ENCODE measurements at places on chromosomes 12 and 14.
A peak's percentile ranks its signal among the peaks of the same experiment; 100 is the strongest.

DNA sequence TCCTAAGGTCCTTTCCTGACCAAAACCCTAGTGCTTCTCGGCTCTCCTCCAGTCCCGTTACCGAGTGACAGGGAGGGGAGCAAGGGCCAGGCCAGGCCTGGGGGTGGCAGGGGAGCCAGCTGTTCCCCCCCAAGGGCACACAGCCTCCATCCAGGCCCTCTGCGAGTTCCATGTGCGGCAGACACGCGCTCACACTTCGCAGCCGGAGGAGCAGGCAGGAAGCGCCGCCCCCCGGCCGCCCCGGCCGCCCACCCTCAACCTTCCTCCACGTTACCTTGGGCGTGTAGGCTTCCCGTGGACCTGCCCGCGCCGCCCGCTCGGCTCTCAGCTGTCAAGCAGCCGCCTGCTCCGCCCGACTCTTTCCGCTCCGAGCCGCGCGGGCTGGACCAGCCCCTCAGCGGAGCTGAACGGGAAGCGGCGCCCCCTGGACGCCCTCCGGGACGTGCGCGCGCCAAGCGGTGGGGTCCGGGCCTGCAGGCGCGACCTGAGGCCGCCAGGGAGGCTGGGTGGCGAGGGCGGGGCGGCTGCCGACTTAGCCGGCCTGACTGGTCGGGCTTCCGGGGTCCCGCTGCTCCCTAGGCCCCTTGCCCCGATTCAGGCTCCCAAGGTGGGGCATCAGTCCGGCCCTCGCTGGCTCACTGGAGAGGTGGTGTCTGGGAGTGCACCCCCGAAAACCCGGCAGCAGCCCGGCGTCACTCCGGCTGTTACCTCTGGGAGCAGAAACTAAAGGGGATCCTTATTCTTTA, at the start of gene CRACR2A:
CRACR2A (minus strand) TSS at position 369 of the 746 bp plus-strand sequence. CDS start 56,110 bp downstream, outside the sequence.
- no peak for DNase-seq

GRCh38 chr14:97977651-97978261, 1180.6 kb downstream of the VRK1 start:
- DNase-seq, result peak; percentile 56

- DNase-seq, result no peak
Observed at GRCh38 chr12:13602172-13602571, 379.2 kb downstream of the GRIN2B start.

DNA sequence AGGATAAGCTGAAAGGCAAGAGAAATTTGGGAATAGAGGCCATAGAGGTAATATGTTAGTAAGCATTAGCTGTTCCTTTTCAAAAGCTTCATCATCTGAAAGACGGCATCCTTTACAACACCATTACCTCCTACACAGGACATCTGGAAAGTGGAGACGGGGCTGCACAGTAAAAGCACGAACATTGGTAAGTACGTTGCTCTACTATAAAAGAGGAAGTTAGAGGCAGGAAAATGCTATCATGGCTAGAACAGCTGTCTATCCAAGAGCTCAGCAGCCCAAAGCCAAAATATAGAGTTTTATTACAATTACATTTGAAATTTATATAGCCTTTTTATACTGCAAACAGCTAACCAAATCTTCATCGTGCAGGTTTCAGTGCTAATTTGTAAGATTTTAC, 172.3 kb upstream of the GRIP1 start:
- DNase-seq, result no peak

DNA sequence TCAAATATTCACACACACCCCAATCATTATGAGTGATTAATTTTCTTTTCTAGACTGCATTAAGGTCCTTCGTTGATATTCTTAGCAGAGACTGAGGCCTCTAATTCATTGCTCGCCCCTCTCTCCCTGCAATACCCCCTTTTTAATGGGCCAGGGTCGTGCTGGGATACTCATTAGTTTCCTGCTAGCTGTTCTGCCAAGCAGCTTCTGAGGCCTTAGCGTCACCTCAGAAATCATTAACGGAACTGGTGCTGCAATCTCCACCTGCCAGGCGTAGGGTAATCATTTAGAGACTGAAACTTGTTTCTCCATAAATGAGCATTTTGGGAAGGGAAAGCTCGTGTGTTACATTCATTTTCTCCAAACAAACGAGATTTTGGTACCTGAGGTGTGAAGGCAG, 1054.7 kb downstream of the GALC start:
- no peak for DNase-seq

DNA sequence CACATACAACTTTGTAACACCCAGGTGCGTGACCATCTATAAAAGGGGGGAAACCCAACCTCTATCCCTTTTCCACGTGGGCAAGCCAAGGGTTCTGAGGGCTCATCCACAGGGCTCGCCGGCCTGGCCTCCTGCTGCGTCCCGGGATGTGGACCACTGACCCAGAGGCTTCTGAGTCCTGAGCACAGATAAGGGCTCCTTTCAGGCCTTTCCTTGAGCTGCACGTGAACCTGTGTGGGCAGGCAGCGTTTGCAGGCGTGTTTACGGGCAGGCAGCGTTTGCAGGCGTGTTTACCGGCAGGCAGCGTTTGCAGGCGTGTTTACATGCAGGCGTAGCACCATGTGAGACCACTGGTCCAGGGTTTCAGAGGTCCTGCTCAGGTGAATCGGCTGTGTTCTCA, 3.8 kb downstream of the TCL1A start:
- no peak for DNase-seq

- DNase-seq, result no peak
Observed at GRCh38 chr14:37480446-37481290, 114.4 kb downstream of the FOXA1 start.

- no peak for DNase-seq
Observed at GRCh38 chr14:64234877-64235651, 59.1 kb downstream of the ESR2 start.

- no peak for DNase-seq
Observed at GRCh38 chr12:116528498-116528897, 30.7 kb upstream of the MAP1LC3B2 start.

- DNase-seq, result no peak
Observed at GRCh38 chr12:21502164-21502496, 541 bp downstream of the GOLT1B start.

- DNase-seq, result no peak
Observed at GRCh38 chr12:9588749-9589148, 19.0 kb downstream of the KLRB1 start.

GRCh38 chr14:68501614-68502052, 291.2 kb downstream of the ZFP36L1 start:
- no peak for DNase-seq

DNA sequence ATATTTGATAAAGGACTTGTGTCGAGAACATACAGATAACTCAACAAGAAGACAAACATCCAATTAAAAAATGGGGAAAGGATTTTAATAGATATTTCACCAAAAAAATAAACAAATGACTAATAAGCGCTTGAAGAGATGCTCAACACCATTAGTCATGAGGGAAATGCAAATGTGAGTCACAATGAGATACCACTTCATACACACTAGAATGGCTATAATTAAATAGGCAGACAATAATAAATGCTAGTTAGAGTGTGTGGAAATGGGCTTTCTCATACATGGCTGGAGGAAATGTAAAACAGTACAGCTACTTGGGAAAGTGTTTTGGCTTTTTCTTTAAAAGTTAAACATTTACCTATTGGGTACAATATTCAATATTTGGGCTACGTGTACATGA, 34.8 kb downstream of the DLK1 start:
- peak; percentile 64 for DNase-seq

DNA sequence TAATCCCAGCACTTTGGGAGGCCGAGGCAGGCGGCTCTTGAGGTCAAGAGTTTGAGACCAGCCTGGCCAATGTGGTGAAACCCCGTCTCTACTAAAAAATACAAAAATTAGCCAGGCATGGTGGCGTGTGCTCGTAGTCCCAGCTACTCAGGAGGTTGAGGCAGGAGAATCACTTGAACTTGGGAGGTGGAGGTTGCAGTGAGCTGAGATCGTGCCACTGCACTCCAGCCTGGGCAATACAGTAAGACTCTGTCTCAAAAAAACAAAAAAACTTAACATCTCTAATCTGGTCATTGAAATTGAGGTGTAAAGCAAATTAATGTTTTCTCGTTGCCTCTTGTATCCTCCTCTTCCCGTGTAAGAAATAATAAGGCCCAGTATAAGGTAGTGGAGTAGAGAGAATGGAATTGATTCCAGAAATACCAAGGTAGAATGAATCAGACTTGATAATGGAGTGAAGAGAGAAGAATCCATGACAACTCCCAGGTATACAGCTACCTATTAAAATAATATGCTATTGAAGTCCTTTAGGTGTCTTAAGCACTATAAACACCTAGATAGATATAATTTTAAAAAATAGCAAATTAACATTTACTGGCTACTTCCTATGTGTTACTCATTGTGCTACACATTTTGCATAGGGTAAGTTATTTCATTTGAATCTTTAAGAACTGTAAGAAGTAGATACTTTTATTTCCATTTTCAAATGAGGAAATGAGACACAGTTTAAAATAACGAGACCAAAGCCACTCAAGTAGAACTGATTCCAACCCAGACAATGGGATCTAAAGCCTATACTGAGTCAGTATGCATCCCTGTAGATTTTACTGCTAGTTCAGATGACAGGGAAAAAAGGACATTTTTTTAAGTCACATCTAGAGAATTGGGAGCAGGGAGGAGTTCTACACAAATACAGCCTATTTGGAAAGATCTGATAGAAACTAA, 23.2 kb downstream of the RAP1B start:
- no peak for DNase-seq

GRCh38 chr14:79967453-79967852, 243.9 kb downstream of the DIO2 start:
- DNase-seq, result no peak

DNA sequence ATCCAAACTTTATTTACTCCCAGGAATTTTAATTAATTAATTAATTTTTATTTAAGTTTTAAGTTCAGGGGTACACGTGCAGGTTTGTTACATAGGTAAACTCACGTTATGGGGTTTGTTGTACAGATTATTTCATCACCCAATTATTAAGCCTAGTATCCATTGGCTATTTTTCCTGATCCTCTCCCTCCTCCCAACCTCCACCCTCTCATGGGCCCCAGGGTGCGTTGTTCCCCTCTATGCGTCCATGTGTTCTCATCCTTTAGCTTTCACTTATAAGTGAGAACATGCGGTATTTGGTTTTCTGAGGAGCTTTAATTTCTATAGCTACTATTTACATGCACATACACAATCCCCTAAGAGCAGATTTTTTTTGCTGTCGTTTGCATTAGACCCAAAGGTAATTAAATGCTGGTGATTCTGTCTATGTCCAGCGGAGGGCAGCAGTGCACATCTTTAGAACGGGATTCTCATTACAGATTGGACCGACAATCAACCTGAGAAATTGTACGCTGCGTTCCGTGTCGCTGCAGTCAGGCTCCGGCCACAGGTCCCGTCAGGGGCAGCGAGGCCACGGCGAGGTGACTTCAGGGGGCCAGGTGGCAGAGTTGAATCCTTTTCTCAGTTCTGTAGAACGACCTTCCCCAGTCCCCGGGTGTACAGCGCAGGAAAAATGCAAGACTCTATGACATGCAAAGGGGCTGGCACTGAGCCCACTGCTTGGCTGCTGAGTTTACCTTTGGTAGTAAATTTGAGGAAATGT, 11.6 kb downstream of the TMEM30B start:
- DNase-seq, result no peak

GRCh38 chr12:124910561-124911478, 3.6 kb downstream of the UBC start:
- no peak for DNase-seq

DNA sequence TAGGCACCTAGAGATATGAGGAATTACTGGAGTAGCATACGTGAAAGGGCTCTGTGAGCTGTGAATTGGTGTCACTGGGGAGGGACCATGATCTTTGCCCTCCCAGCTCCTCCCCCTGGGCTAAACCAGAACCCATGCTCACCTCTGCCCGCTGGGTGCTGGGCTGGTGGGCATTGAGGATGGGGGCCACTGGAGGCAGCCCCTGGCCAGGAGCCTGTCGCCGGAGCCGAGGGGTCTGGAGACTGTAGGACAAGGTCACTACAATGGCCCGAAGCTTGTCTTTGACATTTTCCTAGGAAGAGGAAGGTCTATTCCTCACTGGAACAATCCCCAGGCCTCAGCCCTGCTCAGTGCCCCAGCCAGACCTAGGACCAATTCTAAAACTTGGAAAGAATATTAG, 11.6 kb downstream of the ITGA7 start:
- DNase-seq, result no peak

GRCh38 chr12:2325519-2325918, 272.7 kb downstream of the CACNA1C start:
- DNase-seq, result no peak

DNA sequence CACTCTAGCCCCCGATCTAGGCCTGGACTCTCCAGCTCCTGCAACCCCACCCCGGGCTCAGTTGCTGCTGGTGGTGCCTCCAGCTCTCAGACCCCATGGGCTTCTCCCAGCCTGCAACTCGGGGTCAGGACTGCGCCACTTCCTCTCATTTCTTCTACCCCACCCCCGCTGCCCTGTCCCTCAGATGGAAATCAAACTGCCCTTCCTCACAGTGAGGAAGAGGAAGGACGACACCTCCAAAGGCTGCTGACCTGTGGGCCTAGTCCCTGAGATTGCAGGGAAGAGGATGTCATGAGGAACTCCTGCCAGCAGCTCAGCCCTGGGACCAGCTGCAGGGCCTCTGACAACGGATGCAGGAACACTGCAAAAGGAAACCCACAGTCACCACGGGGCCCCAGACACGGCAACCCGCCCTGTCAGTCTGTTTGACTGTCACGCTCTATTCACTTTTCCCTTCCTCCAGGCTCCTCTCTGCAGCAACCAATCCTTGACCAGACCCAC, 29.3 kb upstream of the PNMA1 start:
- no peak for DNase-seq

- no peak for DNase-seq
Observed at GRCh38 chr14:104136472-104137296, 1.7 kb upstream of the KIF26A start.

GRCh38 chr12:78406213-78406612, 458.4 kb upstream of the SYT1 start:
- no peak for DNase-seq

DNA sequence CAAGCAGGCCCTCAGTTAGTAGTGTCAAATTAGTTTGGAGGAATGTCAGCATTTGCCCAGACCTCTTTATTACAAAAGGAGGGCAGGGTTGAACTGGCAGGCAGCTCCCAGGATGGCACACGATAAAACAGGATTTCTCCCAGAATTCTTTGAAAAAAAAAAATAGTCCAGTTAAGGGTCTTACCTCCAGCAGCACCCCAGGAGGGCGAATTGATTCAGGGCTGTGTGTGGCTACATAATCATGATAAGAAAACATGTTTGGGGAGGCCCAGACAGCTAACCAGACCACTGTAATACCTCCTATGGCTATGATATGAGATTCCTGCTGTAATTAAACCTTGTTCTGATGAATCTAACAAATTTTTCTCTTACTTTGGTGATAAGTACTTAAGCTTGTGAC, 38.8 kb upstream of the NT5DC3 start:
- DNase-seq, result no peak

DNA sequence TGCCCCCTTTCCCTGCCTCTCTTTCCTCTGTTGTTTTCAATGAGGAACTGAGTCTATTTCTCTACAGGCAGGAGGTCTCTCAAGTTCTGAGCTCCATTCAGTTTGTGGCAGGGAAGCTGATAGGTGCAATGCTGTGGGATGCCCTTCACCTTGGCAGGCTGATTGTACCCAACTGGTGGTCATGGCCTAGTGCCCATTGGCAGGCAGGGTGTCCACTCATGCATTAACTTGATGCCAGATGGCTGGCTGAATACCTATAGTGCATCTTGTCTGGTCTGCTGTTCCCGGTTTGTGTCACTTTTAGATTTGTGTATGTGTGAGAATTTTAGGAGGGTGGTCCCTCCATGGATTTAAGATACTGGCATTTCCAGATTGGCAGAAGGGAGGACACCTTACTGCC, 20.0 kb upstream of the ITGA5 start:
- no peak for DNase-seq
